Ureter (tissue), 1 donor: ENCODE measurements at places on chromosomes 4 and X. TPM values are rescaled to one million over a fixed set of nuclear protein-coding genes. Genes with fewer than 3 reads are reported as not detected.

DNA sequence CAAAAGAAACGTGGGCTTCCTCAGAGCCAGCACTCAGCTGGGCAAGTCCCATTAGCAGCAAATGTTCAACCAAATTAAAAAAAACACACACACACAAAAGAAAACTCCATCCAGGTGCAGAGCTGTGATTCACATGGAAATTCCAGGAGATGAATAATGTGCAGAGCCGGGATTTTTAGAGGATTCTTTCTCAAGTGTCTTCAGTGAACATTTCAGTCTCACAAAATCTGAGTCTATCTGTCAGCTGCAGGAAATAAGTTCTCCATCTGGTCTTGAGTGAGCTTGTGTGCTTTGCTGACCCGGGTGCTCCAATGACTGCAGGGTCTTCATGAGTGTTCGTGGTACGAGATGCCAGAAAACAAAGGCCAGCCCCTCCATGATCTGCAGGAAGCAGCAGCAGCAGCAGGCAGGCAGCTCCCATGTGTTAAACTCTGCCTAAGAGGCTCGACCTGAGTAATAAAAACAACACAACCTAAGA lies 44.3 kb downstream of the RASGEF1B start:
- no peak for DNase-seq

DNA sequence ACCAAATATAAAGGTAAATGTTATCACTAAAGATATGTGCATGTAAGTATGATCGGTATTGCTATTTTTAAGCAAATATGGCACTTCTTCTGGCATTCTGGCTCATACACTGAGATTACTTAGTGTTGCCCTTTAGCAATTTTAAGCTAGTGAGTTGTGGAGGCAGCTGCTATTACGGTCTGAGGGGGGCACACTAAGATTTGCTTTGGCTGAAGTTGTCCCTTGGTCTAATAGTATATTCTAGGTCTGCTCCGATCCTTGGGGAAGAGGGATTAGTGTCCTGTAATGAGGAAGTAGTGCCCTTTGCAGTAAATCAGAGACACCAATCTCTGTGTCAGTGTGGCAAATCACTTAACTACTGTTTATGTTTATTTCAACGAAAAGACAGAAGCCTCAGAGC lies 196.5 kb upstream of the FTHL17 start:
- DNase-seq = no peak

- DNase-seq = no peak
Observed at GRCh38 chr4:137981277-137981676, 260.9 kb downstream of the SLC7A11 start.

The GRK4 gene
- total RNA-seq = 4.3 TPM

The GRPR gene
- total RNA-seq = not detected
